ENCODE measurements at places on chromosomes 2 and 18. TPM values are rescaled to one million over a fixed set of nuclear protein-coding genes. Genes with fewer than 3 reads are reported as not detected.

DNA sequence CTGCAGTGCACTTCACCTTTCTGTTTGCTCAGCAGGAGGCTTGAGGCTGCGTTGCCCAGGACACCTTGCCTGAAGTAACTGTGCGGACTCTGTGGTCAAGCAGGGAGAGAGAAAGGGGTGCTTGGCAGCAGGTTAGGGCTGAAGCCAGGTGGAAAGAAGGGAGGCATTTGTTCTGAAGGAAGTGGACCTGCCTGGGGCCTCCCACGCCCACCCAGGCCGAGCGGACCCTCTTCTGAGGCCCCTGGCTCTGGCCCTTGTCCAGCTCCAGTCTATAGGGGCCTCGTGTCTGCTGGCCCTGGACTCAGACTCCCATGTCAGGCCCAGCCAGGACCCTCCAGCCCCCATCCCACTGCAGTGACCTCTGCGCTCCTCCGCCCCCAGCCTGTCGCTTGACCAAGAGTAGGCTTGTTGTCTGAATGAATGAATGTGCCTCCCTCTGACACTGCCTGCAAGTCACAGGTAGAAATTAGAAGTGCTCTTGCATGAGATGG is 2.5 kb downstream of the SNED1 start:
- peaks cover 3% of the 10 kb centered on the region for H3K27me3 ChIP-seq
- no peak for DNase-seq
- H3K36me3 ChIP-seq = peaks cover 7% of the 10 kb centered on the region
- H3K4me1 ChIP-seq = no peaks in the 10 kb centered on the region
- H3K27ac ChIP-seq = no peak overlapping the region

DNA sequence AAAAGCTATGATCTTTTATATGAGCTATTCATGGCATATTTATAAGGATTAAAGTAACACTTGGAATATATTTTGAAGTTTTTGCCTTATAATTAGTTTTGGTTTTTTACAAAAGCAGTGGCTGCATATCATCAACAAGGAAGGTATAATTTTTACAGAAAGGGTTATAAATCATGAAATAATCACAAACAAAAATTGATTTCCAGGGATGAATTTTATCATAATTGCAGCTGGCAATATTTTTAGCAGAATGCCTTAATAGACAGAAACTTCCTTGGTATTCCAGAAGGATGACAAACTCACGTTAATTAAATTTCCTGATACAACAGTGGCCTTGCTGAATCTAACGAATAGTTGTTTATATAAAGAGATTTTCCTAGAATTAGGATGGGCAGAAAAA is 260.5 kb upstream of the SLC39A10 start:
- H3K27ac ChIP-seq = no peak overlapping the region
- H3K4me1 ChIP-seq = no peaks in the 10 kb centered on the region
- no peaks in the 10 kb centered on the region for H3K27me3 ChIP-seq
- no peak for DNase-seq
- H3K4me3 ChIP-seq = no peak overlapping the region
- H3K36me3 ChIP-seq = no peaks in the 10 kb centered on the region

The KCNE4 gene
- 0.20 TPM for total RNA-seq

DNA sequence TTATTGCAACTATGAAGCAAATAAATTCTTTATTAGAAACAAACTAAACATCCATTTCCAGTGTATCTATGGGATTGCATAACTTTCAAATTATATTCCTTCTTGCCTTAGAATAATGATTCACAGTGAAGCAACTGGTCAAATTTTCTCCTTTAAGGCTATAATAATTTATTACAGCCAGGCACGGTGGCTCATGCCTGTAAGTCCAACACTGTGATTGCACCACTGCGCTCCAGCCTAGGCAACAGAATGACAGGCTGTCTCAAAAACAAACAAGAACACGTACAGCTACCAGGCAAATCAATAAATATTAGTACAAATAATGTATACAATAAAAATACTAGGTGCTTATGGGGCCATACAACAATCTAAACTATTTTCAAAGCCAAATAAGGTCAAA is 1416.2 kb downstream of the LRP1B start:
- H3K36me3 ChIP-seq = no peaks in the 10 kb centered on the region
- no peak overlapping the region for H3K4me3 ChIP-seq

GRCh38 chr18:80200171-80200931 is 47.0 kb downstream of the PARD6G start:
- no peak overlapping the region for H3K27ac ChIP-seq
- peak; percentile 54 for DNase-seq
- H3K27me3 ChIP-seq = no peaks in the 10 kb centered on the region
- no peaks in the 10 kb centered on the region for H3K36me3 ChIP-seq

GRCh38 chr2:207501802-207502576 is 27.8 kb upstream of the CREB1 start:
- no peak for DNase-seq
- no peak overlapping the region for H3K4me3 ChIP-seq
- H3K36me3 ChIP-seq = no peaks in the 10 kb centered on the region
- no peaks in the 10 kb centered on the region for H3K27me3 ChIP-seq
- no peak overlapping the region for H3K27ac ChIP-seq

DNA sequence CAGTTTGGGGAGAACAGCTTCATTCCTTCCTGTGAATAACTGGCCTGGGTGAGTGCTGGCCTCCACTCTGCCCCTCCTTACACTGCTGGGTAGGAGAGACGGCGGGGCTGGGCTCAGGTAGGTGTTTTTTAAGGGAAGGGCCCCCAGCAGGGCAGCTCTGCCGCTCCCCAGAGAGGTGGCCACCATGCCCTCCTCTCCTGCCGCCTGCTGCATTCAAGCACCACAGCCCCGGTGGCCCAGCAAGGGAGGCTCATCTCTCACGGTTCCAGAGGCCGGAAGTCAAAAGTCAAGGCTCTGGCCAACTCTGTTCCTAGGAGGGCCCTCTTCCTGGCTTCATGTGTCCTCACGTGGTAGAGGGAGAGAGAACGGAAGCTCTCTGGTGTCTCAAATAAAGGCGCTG is 81.1 kb downstream of the SH3BP4 start:
- no peak for DNase-seq
- H3K4me3 ChIP-seq = no peak overlapping the region
- no peaks in the 10 kb centered on the region for H3K4me1 ChIP-seq
- H3K27me3 ChIP-seq = no peaks in the 10 kb centered on the region

GRCh38 chr18:69655816-69656215 is 255.1 kb downstream of the DOK6 start:
- H3K27me3 ChIP-seq = no peaks in the 10 kb centered on the region
- H3K27ac ChIP-seq = no peak overlapping the region
- no peak overlapping the region for H3K4me3 ChIP-seq
- no peaks in the 10 kb centered on the region for H3K36me3 ChIP-seq

The ABCB11 gene
- not detected for total RNA-seq

DNA sequence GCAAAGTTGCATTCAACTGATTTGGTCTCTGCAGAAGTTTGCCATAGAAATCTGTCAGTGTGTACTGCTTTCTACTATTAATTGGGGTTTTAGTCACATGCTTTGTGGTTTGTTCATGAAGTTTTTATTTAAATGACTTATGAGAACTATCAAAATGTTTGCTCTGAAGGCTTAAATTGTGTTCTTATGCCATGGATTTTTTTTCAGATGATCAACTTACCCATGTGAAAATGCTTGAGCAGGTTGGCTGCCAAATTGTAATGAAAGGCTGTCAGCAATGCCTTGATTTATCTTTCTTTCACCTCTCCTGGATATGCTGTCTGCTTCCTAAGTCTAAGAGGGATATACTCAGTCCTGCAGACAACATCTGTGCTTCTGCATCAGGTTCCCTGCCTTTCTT is 50.7 kb downstream of the FMNL2 start:
- no peak for DNase-seq
- no peaks in the 10 kb centered on the region for H3K27me3 ChIP-seq
- no peak overlapping the region for H3K27ac ChIP-seq
- H3K4me1 ChIP-seq = no peaks in the 10 kb centered on the region
- peaks cover 13% of the 10 kb centered on the region for H3K36me3 ChIP-seq

The CPS1 gene
- 12.4 TPM for total RNA-seq

GRCh38 chr2:230849633-230850357 is 14.9 kb upstream of the ITM2C start:
- H3K4me1 ChIP-seq = no peaks in the 10 kb centered on the region
- no peak overlapping the region for H3K4me3 ChIP-seq
- H3K27ac ChIP-seq = no peak overlapping the region
- H3K36me3 ChIP-seq = peaks cover 5% of the 10 kb centered on the region
- no peaks in the 10 kb centered on the region for H3K27me3 ChIP-seq
- peak; percentile 94 for DNase-seq

GRCh38 chr18:3305933-3306332 is 44.0 kb downstream of the MYL12B start:
- H3K4me3 ChIP-seq = no peak overlapping the region
- no peak for DNase-seq
- H3K27ac ChIP-seq = peak overlapping the region; percentile 76
- no peaks in the 10 kb centered on the region for H3K27me3 ChIP-seq
- H3K4me1 ChIP-seq = peaks cover 6% of the 10 kb centered on the region
- no peaks in the 10 kb centered on the region for H3K36me3 ChIP-seq

GRCh38 chr2:182605166-182605565 is 110.9 kb upstream of the DNAJC10 start:
- H3K27me3 ChIP-seq = no peaks in the 10 kb centered on the region
- DNase-seq = no peak
- no peak overlapping the region for H3K4me3 ChIP-seq
- H3K4me1 ChIP-seq = no peaks in the 10 kb centered on the region
- H3K27ac ChIP-seq = no peak overlapping the region
- H3K36me3 ChIP-seq = peaks cover 2% of the 10 kb centered on the region

DNA sequence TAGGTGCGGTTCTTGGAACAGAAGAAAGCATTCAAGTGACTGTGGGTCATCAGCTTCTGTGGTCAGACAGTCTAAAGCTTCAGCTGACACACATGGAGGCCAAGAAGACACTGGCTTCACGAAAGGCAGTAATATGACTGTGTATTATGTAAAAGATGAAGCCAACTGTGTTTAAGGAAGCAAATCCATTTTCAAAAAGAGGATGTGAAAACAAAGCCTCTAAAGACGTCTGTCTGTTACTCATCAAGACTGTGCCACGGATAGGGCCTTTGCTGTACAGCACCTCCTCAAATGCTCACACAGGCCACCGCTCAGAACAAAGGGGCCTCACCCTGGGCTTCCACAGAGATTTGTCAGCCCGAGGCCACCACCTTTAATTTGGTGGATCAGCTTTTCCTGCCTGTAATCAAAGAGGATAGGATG is 21.1 kb upstream of the TMEM163 start:
- H3K36me3 ChIP-seq = no peaks in the 10 kb centered on the region
- no peaks in the 10 kb centered on the region for H3K4me1 ChIP-seq
- no peak overlapping the region for H3K4me3 ChIP-seq
- no peaks in the 10 kb centered on the region for H3K27me3 ChIP-seq

DNA sequence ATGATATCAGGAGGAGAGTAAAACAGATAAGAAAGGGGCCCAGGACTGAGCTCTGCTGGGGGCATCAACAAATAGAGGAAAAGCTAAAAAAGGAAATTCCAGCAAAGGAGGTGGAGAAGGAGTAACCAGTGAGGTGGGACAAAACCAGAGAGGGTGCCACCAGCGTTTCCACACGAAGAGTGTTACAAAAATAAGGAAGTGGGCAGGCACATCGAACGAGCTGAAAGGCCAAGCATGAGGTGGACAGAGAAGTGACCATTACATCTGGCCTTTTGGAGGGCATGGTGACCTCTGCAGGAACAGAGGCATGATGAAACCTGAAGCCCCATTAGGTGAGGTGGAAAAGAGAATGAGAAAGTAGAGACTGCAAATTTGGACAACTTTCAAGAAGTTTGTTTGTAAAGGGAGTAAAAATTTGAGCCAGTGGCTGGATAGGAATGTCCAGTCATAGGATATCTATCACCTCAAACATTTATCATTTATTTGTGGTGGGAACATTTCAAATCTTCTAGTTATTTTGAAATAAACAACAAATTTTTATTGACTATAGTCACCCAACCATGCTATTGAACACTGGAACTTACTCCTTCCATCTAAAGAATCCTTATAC is 18.4 kb upstream of the VIT start:
- H3K4me3 ChIP-seq = no peak overlapping the region
- H3K27me3 ChIP-seq = no peaks in the 10 kb centered on the region
- H3K27ac ChIP-seq = no peak overlapping the region
- peaks cover 15% of the 10 kb centered on the region for H3K36me3 ChIP-seq

GRCh38 chr18:69840445-69840844 is 107.2 kb downstream of the CD226 start:
- no peaks in the 10 kb centered on the region for H3K4me1 ChIP-seq
- no peak for DNase-seq
- no peak overlapping the region for H3K27ac ChIP-seq

DNA sequence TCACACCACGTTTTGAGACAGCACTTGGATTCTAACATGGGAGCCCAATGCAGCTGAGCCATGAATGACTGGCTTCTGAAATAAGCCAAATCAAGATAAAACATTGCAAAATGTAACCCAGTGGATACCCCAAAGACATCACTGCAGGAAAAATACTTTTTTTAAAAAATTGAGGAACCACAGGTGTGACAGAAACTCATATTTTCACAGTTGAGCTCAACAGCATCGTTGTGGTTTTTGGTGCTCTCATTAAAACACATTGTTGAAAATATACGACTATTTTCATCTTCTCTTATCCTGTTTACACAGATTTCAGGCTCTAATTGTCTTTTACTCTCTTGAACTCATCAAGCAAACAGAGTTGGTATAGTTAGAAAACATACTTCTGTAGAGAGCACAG is 429.3 kb upstream of the VRK2 start:
- DNase-seq = no peak
- no peak overlapping the region for H3K4me3 ChIP-seq
- H3K36me3 ChIP-seq = no peaks in the 10 kb centered on the region
- H3K27me3 ChIP-seq = no peaks in the 10 kb centered on the region
- no peak overlapping the region for H3K27ac ChIP-seq

GRCh38 chr18:48203961-48204666 is 205.1 kb downstream of the ZBTB7C start:
- H3K4me3 ChIP-seq = no peak overlapping the region
- no peaks in the 10 kb centered on the region for H3K4me1 ChIP-seq
- no peak overlapping the region for H3K27ac ChIP-seq
- no peaks in the 10 kb centered on the region for H3K36me3 ChIP-seq

- no peaks in the 10 kb centered on the region for H3K27me3 ChIP-seq
- H3K36me3 ChIP-seq = peaks cover 8% of the 10 kb centered on the region
- no peak for DNase-seq
- no peak overlapping the region for H3K4me3 ChIP-seq
These were observed 255.7 kb upstream of the THUMPD2 start for GRCh38 chr2:40034801-40035200.

The RGPD4 gene
- total RNA-seq = 0.07 TPM

The UGT1A5 gene
- total RNA-seq = not detected

DNA sequence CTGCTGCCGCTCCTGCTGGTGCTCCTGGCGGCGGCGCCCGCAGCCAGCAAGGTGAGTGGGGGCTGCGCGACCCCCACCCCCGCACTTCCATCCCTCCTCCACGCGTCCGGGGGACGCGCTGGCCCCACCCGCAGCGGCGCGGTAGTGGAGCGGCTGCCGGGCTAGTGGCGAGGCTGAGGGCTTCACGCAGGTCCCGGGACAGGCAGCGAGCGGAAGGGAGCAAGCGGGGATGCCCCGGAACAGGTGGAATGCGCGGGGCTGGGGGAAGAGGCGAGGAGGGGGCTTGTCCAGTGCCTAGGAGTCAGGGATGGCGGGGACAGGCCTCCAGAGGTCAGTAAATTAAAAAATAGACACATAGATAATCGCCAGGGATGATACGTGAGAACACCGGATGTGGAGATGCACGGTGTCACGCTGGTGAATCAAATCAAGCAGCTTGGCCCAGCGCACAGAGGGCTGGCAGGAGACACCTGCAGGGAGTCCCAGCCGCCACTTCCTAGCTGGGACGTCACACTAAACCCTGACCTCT is 403 bp downstream of the COL4A3 start:
- H3K4me1 ChIP-seq = no peaks in the 10 kb centered on the region
- no peaks in the 10 kb centered on the region for H3K36me3 ChIP-seq
- peak; percentile 55 for DNase-seq

- H3K27ac ChIP-seq = no peak overlapping the region
- no peak overlapping the region for H3K4me3 ChIP-seq
- no peak for DNase-seq
- H3K4me1 ChIP-seq = no peaks in the 10 kb centered on the region
- H3K27me3 ChIP-seq = no peaks in the 10 kb centered on the region
These were observed 66.5 kb downstream of the AGAP1 start for GRCh38 chr2:235560345-235560744.

The PARD3B gene
- total RNA-seq = 4.3 TPM
